ENCODE measurements at places on chromosomes 3 and 15.

- no peak for DNase-seq
These were observed 116.4 kb downstream of the GREM1 start for GRCh38 chr15:32834156-32834555.

- DNase-seq: no peak
These were observed 782 bp upstream of the IREB2 start for GRCh38 chr15:78437107-78437761.

GRCh38 chr15:65072027-65072426 lies 4.2 kb upstream of the RASL12 start:
- DNase-seq: no peak

- no peak for DNase-seq
These were observed 55.1 kb upstream of the TRA2B start for GRCh38 chr3:185992831-185993374.

GRCh38 chr3:171184372-171184771 lies 157.9 kb upstream of the SLC2A2 start:
- DNase-seq: no peak
